ENCODE measurements at places on chromosomes 7 and 10.
A peak's percentile ranks its signal among the peaks of the same experiment; 100 is the strongest.

DNA sequence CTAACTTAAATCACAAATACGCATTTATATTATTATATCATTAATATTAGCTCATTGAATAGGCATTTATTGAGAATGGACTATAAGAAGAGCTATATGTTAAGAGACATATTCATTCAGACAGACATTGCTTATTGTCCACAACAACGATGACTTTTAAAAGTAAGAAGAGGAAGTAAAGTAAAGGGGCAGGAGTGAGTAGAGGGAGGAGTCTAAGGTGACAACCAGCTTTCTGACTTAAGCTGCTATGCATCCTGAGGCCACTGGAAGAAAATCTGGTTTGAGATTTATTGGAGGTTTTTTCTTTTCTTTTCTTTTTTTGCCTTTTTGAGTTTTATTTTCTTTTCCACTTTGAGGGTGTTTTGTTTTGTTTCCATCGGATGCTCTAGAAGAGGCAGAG lies 723.5 kb downstream of the GRM8 start:
- no peak for DNase-seq

DNA sequence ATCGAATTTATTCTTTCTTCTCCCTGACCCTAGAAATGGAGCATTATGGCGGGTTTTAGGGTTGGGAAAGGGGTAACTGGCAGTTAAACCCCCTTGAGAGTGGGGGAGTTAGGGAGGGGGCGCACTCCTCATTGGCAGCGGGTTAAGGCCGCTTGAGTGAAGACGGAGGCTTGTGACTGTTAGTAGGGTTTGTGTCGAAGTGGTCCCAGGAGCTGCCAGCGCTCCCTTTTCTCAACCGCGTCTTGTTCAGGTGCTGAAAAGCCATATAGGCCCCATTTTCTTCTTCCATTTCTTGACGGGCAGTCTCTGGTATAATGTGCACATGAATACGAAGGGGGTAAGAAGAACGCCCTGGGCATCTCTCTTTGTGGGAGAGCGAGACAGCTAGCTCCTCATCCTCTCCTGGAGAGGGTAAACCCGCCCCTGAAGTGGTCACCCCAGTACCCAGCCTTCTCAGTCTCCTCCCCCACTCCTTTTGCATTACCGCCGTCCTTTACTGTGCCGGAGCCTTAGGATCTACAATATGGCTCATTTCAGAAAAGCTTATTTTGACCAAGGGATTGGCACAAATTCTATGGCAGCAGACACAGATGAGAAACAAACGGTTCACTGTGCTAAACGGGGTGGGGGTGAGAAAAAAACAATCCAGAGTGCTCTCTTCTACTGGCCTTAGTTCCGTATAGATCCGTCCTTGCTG lies 836 bp downstream of the KMT2E start:
- DNase-seq, result peak; percentile 43

- no peak for DNase-seq
Observed at GRCh38 chr7:91957232-91957631, 16.6 kb downstream of the AKAP9 start.

GRCh38 chr10:61223576-61223975 lies 229.6 kb downstream of the TMEM26 start:
- no peak for DNase-seq

GRCh38 chr10:35208536-35208935 lies 81.9 kb downstream of the CREM start:
- no peak for DNase-seq

- peak; percentile 51 for DNase-seq
Observed at GRCh38 chr7:88218836-88219605, 817 bp downstream of the SRI start.

DNA sequence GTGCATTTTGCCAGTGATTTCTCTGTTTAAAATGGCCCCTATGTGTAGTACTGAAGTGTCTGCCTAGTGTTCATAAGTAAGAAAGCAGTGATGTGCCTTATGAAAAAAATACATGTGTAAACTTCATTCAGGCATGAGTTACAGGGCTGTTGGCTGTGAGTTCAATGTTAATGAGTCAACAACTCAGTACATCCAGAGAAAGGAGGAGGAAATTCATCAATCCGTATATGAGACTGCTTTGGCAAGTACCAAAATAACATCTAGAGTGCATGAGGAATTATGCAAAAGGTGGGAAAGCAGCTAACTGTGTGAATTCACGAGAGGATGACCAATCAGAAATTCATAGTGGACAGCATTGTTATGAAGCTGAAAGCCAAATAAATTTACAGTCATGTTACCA lies 255.6 kb downstream of the ZEB1 start:
- no peak for DNase-seq

GRCh38 chr10:48803801-48804584 lies 119.3 kb downstream of the WDFY4 start:
- no peak for DNase-seq

DNA sequence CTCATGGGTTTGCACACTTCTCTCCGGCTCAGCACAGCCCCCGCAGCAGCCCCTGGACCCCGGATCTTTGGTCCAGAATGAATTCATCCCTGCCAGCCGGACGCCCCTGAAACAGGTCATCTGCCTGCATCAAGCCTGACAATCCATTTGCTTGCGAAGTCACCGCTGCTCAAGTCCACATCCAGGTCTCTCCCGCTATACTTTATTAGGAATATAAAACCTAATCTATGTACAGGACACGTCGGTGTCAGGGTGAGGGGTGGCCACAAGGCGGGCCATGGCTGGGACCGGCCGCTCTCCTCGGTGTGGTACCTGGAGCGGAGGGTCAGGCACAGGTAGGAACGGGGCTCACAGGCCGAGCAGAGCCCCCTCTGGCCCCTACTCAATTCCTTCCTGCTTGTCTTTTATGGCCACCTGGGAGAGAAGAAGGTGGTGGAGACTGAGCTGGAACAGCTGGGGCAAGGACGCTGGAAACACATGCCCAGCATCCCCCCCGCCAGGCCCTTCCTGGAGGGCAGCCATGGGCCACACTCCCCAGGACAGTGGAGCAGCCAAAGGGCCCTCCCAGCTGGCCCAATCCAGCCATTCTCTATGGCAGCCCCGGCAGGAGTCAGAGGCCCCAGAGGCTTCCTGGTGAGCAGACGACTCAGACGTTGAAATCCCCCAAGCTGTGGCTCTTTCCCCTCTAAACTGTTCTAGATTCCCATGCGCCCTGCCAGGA lies 5.3 kb downstream of the POLR2J start:
- DNase-seq, result no peak

DNA sequence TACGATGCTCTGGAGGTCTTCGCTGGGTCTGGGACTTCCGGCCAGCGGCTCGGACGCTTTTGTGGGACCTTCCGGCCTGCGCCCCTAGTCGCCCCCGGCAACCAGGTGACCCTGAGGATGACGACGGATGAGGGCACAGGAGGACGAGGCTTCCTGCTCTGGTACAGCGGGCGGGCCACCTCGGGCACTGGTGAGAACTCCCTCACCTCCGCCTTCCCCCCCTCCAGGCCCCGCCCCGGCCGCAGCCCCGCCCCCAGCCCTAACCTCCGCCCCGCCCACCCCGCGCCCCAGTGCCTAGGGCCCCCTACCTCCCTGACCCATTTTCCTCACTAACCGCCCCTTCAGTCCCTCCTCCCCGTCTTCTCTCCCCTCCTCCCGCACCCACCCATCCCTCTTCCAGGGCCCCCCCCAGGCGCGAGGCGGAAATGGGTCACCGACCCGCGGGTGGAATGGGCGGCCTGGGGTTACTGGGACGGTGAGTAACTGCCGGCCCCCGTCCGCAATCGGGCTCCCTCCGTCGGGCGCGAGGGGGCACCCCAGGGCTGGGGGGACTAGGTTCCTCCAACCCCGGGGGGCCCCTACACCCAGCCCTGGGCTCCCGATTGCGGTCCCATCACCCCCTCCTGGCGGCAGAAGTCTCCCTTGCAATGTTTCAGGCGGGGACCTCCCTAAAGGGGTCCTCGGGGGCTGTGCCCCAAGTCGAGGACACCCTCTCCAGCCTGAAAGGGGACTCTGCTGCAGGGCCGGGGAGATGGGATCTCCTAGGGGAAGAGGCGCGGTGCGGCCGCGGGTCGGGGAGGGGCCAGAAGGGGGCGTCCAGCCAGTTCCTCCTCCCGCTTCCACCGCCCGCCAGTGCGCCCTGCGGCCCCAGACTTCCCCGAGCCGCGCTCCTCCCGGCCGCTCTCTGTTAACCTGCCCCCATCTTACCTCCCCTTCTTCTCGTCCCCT lies 2.1 kb downstream of the PCOLCE start:
- peak; percentile 28 for DNase-seq

DNA sequence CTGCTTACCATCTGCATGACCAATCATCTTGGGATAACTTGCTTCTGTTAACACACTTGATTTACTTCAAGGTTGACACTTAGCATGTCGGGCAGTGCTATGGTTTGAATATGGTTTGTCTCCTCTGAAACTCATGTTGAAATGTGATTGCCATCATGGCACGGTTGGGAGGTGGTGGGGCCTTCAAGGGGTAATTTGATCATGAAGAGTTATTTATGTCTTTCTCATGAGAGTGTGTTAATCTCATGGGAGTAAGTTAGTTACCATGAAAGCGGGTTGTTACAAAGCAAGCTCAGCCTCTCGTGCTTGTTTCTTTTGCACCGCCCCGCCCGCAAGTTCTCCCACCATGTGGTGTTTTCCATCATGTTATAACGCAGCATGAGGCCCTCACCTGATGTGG lies 163.6 kb downstream of the DOCK4 start:
- DNase-seq, result no peak

DNA sequence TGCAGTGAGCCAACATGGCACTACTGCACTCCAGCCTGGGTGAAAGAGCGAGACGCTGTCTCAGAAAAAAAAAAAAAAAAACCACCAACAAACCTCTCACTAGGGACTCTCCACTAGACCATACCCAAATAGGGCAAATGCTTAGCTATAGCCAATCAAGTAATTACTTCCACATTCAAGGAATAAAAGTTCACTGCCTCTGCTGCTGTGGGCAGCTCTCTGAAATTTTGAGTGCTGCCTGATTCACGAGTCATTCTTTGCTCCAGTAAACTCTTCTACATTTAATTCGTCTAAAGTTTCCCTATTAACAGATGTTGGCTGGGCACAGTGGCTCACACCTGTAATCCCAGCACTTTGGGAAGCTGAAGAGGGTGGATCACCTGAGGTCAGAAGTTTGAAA lies 4.7 kb upstream of the NRBF2 start:
- no peak for DNase-seq

DNA sequence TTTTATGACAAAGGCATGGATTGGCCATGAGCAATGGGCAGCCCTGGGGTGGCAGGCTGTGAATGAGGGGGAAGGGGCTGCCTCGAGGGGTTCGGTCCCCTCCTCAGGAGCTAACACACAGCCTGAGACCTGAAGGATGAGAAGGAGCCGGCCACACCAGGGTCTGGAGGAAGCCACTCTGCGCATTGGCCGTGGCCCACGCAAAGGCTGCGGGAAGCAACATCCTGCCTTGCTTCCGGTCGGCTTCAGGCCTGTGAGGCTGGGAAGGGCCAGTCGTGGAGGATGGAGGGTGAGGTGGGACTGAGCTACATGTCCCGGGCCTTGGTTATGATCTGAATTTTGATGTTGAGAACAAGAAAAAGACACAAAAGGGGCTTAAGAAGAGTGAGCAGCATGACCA lies 49.4 kb downstream of the RGS10 start:
- DNase-seq, result no peak

DNA sequence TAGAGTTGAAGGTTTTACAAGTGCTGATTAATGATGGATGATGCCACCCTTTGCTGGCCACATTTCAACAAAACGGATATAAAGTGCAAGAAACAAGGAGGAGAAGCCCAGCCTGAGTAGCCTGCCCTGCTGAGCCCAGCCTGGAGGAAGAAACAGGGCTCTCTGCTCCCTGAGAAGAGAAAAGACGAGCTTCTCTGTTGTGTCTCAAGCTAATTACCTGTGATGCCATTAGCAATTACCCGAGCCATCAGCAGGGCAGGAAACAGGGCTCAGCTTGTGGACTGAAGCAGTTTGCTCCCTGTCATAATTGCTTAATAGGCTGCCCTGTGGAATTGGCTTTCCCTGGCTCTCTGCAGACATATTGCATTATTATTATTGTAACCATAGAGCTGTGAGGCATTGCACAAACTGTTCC lies 709.3 kb upstream of the AUTS2 start:
- DNase-seq, result peak; percentile 74

GRCh38 chr7:7428806-7429205 lies 106.9 kb downstream of the COL28A1 start:
- no peak for DNase-seq

DNA sequence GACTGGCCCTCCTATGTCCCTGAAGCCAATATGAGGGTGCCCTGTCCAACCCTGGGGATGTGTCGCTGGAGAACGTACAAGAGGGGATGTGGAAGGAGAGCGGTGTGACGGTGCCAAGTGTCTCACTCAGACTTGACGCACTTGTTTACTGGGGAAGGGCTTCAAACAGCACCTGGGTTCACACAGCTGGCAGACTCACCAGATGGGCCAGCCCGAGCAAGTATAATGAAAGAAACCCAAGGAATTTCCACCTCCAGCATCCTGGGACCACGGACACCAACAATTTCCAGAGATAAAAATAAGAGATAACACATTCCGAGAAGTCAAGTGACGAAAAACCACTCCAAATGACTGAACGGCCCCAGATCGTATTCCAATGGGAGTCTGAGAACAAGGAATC lies 5.3 kb downstream of the ATP5MF start:
- no peak for DNase-seq

DNA sequence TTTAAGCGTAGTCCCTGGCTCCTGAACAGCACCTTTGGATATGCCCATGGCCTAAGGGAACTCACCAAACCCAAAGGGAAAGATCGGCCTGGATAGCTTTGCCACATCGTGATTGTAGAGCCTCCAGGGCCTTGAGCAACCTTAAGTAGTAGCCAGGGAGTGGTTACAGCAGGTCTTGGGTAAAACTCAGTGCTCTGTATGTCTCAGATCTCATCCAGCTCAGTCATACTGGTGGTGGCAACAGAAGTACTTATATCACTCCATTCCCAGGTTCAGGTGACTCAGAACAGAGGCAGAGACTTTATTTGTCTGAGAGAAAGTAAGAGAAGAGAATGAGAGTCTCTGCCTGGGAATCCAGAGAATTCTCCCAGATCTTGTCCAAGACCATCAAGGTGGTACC lies 39.1 kb upstream of the AASS start:
- DNase-seq, result no peak

- no peak for DNase-seq
Observed at GRCh38 chr7:26477381-26477990, 185.8 kb downstream of the SNX10 start.

DNA sequence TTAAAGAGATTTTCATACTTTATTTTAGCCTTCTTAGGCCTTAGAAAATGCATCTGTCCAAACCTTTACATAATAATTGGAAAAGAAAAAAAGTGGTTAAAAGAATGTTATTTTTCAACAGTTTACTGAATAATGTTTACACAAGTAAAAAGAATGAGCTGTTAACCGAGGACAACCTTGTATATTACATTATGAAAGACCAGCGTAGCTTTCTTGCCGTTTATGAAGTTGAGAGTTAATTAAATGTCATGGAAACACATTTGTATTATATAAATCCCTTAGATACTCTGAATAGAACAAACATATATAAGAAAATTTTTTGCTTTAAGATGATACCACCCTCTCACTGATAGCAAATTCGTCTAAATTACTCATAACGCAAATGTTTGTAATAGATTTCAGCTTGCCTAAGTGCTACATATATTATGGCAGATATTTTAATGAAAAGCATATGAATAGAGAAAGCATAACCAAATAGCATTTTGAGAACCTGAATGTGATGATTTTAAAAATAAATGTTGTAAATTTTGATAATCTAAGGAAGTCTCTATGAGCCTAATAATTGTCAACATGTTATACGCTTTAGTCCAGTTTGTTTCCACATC lies 9.1 kb downstream of the CACNB2 start:
- no peak for DNase-seq

GRCh38 chr7:25665374-25665773 lies 437.1 kb upstream of the NPVF start:
- DNase-seq, result no peak

- no peak for DNase-seq
Observed at GRCh38 chr10:114394531-114394930, 9.8 kb downstream of the AFAP1L2 start.

Data from NCI-H1105 (cell line).